ENCODE measurements at places on chromosomes 12 and 14.

DNA sequence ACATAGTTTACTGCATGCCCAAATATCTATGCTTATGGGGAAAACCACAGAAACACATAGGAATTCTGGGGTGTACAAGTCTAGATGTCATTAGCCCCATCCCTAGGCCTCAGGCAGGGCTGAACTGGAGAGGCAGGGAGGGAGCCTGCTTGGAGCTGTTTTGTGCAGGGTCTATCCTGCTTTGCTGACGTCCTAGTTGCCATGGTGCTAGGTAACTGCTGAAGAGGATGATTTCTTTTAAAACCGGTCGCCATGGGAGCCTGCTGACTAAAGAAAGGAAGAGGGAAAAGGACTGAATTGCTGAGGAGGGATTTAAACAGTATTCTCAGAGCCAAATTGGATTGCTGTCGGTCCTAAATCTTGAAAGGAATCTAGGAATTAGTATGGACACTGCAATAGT lies 10.7 kb downstream of the GPR19 start:
- no peak for DNase-seq

GRCh38 chr14:100547633-100548294 lies 39.5 kb downstream of the BEGAIN start:
- no peak for DNase-seq

DNA sequence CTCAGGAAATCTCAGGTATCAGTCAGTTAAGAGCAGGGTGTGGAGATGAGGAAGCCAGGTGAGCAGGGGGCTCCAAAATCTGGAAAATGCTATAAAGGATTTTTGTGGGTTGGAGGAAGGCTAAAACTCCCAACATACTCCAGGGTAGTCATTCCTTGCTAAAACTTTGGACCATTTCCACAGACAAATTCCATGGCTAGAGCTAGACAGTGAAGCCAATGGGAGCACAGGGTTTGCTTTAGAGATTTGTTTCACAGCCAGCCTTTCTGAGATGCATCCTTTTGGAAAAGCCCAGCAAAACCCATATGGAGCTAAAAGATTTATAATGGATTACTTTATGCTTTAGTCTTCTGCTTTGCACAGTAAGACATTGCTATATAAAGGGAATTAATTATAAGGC lies 146.5 kb downstream of the SAMD4A start:
- no peak for DNase-seq

- DNase-seq: no peak
Measured at GRCh38 chr14:45619831-45620230, 366.8 kb upstream of the MIS18BP1 start.

GRCh38 chr14:75654127-75654732 lies 6.4 kb downstream of the ERG28 start:
- peak; percentile 86 for DNase-seq

DNA sequence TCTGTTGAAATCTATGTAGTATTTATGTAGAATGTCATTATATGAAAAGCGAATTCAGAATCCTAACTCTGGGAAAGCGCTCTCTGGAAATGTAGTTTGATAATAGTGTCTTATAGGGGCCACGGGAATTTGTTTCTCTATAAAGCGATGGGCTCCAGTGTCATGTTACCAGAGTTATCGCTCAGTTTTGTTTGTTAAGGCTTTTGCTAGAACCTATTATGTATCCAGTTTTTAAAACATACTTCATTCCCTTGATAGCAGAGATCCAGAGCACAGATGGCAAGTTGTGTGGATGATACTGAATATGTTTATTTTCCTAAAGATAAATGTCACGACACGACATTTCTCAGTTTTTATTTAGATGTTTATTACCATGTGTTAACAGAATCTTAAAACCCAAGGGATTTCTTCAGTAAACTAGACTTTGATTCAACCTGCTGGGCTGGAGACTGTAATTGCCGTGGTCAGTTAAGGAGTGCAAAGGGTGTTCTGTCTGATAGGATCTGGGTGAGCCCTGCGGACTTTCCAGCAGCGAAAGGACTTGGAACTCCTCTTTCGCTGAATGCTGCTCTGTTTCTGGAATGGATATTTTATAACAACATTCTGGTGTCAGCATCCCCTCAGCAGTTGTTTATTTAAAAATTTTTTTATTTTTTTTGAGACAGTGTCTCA lies 1.7 kb upstream of the DNAH10 start:
- no peak for DNase-seq

DNA sequence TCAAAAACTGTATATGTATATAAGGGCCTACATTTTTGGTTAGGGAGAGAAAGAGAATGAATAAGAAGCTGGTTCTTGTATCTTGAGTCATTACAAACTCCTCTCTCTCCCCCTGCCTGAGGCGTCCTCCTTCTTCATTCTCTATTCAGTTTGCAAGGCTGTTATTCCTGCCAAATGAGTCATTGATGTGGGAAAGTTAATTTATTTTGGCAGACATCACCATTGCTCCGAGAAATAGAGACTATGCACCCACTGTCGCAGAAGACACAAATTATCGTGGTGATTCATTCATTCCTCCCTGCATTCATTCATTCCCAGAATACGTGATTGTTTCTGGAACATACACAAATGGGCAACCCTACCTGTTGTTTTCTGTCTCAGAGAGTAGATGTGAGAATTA lies 112.5 kb upstream of the MED13L start:
- no peak for DNase-seq

GRCh38 chr14:104309657-104310369 lies 171.4 kb downstream of the KIF26A start:
- no peak for DNase-seq

DNA sequence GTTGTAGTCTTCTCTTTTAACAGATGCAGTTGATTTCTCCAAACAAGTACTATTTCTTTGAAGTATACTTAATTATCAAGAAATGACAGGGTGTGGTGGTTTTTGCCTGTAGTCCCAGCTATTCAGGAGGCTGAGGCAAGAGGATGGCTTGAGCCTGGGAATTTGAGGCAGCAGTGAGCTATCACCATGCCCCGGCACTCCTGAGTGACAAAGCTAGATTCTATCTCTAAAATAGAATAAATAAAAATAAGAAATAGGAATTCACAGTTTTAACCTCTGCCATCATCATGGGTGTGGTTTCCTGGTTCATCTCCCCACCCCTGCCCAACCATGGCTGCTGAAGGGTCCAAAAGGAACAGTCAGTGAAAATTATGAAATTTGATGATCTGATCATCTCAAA lies 290.2 kb upstream of the FLRT2 start:
- no peak for DNase-seq

DNA sequence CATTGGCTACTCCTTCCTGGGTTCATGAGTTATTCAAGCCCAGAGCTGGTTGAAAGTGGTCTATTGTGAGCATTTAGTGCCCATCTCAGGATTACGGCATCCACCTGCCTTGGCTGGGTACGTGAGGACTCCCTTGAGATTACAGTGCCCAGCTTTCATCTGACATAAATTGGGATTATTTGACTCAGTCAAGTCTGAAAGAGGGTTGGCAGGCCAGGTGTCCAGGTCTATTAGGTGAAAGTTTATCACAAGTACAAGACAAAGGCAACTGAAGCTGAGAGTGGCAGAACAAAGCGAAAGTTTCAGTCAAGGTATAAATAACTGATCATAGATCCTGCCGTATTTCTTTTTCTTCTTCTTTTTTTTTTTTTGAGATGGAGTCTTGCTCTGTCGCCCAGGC lies 84.6 kb upstream of the ATF7IP start:
- no peak for DNase-seq
